K562 (cell line): ENCODE measurements at places on chromosomes 7 and 10.

- no peak for DNase-seq
Measured at GRCh38 chr10:20858292-20859124, 38.6 kb downstream of the NEBL start.

GRCh38 chr7:32093415-32094408 is 23.5 kb upstream of the PDE1C start:
- no peak for DNase-seq

- no peak for DNase-seq
Measured at GRCh38 chr7:2710286-2710655, 22.3 kb downstream of the AMZ1 start.

DNA sequence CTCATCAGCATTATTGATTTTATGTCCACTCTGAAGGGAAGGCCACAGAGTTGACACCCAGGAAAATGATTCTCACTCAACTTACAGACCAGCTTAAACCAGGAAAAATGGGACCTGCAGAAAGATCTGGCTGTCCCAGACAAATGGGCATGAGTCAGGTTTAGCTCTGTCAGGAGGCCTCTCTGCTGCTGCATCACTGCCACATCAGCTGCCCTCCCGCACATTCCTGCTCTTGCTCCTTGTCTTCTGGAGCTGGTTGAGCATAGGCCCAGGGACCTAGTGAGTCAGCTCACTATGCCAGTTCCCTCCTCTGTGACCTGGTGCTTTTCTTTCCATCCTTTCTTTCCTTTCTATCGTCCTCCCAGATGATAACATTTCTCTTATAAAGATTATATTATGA is 18.8 kb upstream of the SMNDC1 start:
- no peak for DNase-seq
